Cardiac fibroblast (primary cell): ENCODE measurements at places on chromosomes 3 and 15.

GRCh38 chr15:92811148-92811913 is 88.8 kb upstream of the CHD2 start:
- no peak for DNase-seq

DNA sequence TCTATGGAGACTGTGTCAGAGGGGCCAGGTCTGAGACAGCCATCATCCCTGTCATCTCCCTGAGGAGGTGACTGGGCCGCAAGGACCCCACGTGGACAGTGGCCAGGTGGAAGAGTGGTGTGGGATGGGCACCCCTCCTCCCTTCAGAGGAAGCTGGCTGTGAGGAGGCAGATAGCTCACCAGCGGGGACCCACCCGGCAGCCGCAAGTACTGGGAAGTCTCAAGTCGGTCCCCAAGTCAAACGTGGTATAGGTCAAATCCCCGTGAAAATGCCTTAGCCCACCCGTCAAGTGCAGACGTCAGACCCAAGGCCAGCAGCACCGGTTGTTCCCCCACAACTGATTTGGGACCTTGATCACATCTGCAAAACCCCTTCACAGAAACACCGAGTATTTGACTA is 12.3 kb upstream of the KLF13 start:
- DNase-seq, result no peak

DNA sequence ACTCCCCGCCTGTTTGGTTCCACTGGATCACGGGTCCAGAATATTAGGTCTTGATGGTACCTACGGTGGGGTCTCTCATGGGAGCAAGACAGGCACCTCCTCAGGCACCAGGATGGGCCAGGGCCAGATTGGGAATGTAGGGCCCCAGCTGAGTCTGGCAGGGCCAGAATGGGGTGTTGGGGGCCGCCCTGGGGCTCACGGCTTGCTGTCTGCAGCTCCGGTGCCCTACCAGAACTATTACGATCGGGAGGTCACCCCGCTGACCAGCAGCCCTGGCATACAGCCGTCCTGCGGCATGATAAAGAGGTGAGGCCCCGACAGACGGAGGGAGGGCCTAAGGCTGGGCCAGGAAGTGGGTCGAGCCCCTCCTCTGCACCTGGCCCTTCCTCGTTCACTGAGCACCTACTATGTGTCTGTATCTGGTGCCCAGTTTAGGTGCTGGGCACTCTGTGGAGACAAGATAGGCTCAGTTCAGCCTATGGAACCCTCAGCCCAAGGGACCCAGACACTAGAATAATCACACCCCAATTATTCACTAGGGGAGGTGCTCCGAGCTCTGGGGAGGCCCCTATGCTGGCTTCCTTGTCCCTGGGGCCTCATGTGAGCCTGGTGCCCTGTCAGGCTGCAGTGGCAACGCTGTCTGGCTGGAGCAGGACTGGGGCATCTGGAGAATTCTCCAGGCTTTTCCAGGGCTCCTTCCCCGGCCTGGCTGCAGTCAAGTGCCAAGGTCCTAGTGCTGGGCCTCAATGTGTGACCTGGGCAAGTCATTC is 37.9 kb downstream of the PSTPIP1 start:
- DNase-seq, result no peak

GRCh38 chr15:68187559-68187958 is 17.6 kb downstream of the CALML4 start:
- peak; percentile 93 for DNase-seq

DNA sequence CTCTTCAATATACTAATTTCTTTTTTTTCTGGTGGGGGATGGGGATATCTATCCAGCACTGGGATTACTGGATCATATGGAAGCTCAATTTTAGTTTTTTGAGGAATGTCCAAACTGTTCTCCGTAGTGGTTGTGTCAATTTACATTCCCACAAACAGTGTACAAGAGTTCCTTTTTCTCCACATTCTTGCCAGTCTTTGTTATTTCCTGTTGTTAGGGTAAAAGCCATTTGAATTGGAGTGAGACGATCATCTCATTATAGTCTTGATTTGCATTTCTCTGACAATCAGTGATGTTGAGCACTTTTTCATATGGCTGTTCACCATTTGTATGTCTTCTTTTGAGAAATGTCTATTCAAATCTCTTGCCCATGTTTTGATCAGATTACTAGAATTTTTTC is 12.8 kb upstream of the WDR49 start:
- no peak for DNase-seq

- DNase-seq, result no peak
Measured at GRCh38 chr3:188817103-188817934, 354.5 kb upstream of the TPRG1 start.

DNA sequence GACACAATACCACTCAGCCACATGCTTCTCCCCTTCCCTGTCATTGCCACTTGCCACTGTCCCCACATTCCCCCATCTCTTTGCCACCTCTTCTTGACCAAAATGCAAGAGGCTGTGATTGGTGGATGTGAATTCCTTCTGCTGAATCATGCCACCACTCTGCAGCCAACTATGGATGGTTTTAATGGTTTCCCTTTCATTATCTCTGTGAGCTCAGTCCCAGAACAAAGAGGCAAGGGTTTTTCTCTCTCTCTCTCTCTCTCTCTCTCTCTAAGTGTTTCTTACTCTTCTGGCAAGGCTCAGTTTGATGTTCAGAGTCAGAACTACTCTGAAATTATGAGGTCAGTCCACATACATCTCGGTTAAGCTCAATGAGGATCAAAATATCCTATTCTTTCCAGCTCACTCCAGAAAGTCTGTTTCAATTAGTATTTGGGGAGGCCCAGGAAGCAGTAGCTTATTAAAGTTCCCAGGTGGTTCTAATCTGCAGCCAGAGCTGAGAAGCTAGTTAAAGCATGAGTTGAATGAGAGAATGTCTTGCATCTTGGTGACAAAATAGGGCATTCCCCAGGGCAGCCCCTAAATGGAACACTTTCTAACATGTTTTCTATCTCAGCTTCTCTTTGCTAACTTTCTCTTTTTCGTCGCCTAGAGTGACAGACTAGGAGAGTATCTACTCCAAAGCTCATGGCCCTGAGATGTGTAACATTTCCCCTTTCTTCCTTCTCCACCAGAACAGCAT is 8.5 kb upstream of the ILDR1 start:
- DNase-seq, result peak; percentile 46

DNA sequence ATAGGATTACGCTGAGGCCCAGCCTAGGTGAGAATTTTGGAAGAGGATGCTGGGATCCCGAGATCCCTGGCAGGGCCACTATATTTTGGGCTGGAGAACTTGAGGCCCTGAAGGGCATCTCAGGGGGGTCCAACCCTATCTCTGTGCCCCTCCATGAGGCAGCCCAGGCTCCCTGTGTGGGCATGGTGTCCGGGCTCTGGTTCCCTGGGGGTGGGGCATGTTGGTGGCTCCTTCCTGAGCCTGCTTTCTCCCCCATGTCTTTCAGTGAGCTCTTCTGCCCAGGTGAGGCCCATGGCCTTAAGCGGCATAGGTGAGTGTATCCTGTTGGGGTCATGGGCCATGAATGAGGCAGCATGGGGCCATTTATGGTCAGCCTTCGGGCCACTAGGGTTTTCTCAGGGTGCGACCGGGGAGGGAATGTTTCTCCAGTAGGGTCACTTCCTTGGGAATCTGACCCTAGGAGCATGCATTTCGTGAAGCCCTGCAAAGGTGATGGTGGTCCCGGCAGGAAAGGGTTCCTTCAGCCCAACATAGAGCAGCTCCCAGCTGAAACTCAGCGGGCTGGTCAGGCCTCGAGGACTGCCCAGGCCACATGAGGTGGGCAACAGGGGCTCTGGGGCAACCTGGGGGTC is 191.3 kb downstream of the UBE3A start:
- DNase-seq, result no peak

- peak; percentile 9 for DNase-seq
Measured at GRCh38 chr15:38991701-38992100, 427.1 kb upstream of the RASGRP1 start.

DNA sequence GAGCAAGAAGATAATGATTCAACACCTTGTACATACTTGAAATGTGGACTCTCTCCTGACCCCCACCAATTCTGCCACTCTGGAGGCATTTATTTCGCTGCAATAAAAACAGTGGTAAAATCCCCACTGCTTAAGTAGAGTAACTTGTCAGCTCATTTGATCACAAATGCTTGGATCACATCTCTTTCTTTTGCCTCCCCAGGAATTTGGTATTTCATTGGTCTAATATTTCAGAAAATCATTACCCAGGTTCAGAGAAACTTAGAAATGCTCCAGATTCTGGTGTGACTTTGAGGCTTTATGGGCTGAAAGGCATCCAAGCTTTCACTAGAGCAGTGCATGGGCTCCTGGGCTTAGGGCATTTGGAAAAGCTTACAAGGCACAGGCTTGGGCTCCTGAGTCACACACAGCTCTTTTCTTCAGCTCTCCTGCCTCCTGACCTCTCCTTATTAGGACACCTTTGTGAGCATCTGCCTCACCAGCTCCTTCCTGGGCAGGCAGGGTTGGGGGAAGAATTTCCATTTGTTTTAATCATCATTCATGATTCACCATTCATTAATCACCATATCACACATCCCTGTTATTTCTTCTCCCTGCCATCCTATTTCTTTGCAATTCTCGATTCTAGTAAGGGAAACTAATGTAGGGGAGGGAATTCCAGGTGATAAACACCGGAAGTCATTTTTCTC is 22.5 kb downstream of the CDCP1 start:
- peak; percentile 36 for DNase-seq

DNA sequence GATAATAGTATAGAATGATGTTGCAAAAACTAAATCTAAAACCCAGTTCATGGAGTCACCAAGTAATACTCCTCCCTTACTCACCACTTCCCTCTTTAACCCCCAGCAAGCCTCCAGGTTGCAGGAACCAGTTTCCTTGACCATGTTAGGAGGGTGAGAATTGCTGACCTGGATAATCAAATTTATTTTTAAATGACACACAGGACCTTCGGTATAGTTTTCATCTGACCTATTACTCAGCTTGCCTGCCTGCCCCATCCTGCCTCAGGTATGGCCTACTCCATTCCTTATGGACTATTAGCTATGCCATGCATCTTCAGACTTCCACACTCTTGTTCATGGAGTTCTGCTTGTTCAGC is 883 bp downstream of the RTP4 start:
- no peak for DNase-seq

GRCh38 chr15:100200287-100200880 is 141.4 kb downstream of the ADAMTS17 start:
- no peak for DNase-seq

DNA sequence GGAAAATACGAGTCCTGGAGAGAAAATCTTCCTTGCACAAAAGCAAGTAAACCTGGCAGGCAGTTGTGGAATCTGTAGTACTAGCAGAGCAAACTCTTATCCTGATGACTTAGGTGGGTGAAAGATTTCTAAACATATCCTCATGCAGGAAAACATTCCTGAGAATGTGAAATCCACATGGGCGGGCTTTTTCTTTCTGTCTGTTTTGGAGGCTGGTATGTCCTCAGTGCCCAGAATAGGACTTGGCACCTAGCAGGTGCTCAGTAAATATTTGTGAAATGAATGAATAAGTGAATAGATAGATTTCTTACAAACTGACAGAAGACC is 53.3 kb downstream of the FAM174B start:
- DNase-seq, result no peak

GRCh38 chr15:87716422-87716821 is 540.1 kb downstream of the NTRK3 start:
- no peak for DNase-seq

DNA sequence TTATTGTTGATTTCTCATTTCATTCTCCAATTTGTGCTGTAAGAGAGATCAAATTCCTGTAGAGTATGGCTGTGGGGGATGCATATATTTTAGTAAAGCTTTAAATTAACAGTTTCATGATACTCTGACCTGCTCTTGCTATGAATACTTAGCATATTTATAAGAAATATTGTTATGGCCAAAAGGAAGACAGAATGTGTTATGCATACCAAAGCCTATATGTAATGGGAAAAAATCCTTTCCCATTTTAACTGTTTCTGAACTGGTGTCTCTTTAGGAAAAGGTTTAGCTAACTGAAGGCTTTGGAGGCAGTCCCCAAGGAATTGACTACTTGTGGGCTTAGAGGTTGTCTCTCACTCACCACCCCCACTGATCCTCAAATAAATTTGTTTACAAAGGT is 59.2 kb downstream of the CADPS start:
- DNase-seq, result no peak

DNA sequence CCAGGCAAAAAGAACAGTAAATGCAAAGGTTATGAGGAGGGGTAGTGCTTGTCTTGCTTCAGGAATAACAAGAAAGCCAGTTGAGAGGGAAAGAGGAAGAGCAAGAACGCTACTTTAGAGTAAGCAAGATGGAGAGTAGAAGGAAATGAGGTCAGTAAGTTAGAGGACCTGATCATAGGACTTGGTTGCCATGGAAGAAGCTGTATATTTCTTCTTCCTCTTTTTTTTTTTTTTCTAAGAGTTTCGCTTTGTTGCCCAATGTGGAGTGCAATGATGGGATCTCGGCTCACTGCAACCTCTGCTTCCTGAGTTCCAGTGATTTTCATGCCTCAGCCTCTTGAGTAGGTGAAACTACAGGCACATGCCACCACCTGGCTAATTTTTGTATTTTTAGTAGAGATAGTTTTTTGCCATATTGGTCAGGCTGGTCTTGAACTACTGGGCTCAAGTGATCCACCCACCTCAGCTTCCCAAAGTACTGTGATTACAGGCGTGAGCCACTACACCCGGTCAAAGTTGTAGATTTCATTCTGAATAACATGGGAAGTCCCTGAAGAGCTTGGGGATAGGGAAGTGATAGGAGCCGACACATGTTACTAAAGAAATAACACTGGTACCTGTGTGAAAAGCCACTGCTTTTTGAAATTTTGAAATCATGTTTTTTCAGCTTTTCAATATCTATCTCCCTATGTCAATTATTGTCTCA is 527.9 kb upstream of the NAALADL2 start:
- no peak for DNase-seq

DNA sequence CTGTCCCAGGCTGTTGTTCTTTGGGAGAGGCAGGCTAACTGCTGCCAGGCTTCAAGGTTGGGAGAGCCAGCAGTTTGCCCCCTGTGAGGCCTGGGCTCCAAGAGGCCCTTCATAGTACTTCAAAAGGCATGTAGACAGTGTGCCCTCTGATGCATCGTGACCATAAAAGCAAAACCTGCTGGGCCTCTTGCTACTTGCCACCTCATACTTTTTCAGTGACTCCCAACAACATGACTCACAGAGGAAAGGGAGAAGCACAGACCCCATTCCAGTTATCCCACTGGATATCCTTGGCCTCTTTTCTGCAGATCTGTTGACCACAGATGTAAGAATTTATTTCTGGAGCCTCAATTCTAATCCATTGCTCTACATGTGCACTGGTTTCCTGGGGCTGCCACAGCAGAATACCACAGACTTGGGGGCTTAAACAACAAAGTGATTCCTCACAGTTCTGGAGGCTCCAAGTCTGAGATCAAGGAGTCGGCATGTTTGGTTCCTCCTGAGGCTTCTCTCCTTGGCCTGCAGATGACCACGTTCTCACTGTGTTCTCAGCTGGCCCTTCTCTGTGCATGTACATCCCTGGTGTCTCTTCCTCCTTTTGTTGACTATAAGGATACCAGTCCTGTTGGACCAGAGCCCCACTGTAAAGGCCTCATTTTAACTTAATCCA is 8.9 kb upstream of the NSMCE3 start:
- peak; percentile 22 for DNase-seq

DNA sequence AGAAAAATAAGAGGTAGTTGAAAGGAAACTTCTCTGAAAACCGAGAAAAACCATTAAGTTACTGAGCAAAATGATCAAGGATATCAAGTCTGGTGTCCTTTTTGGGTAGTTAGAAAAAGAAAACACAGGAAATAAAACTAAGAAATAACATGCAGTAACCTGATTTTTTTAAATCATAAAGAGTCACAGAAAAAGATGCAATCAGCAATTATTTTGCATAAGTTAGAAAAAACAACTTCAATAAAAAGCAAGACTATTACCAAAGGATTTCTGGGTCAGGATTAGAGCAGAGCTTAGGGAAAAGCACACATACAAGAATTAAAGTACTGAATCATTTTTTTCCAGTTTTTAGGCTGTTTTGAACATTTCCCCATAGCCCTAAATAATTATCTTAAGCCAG is 28.5 kb upstream of the ANO10 start:
- no peak for DNase-seq
